RPMI7951 (cell line): ENCODE measurements at places on chromosomes 1 and 21. TPM values are rescaled to one million over a fixed set of nuclear protein-coding genes. Genes with fewer than 3 reads are reported as not detected.

FCRLB gene
- 2.2 and 2.4 TPM in 2 replicates for total RNA-seq

ANKRD45 gene
- not detected in 2 replicates for total RNA-seq

OR2T5 gene
- not detected in 2 replicates for total RNA-seq

LRRC53 gene
- not detected in 2 replicates for total RNA-seq

CRNN gene
- not detected in 2 replicates for total RNA-seq

GJC2 gene
- total RNA-seq, result 0.39 and 0.48 TPM in 2 replicates

ANGPTL1 gene
- total RNA-seq, result 0.36 and 1.7 TPM in 2 replicates

SLC6A9 gene
- 8.2 and 8.9 TPM in 2 replicates for total RNA-seq

OR2T11 gene
- total RNA-seq, result not detected in 2 replicates

TNFSF18 gene
- 0.10 and 0.12 TPM in 2 replicates for total RNA-seq

F3 gene
- 76.5 and 84.8 TPM in 2 replicates for total RNA-seq

CELSR2 gene
- total RNA-seq, result 1.2 and 1.5 TPM in 2 replicates

CDK18 gene
- under 0.01 and 0.36 TPM in 2 replicates for total RNA-seq

KIF17 gene
- not detected in 2 replicates for total RNA-seq

MTARC2 gene
- total RNA-seq, result 1.1 and 2.4 TPM in 2 replicates

CHRM3 gene
- 0.12 TPM in 1 of 2 replicates, not detected in the other for total RNA-seq

PDXK gene
- 41.3 and 41.8 TPM in 2 replicates for total RNA-seq
